ENCODE measurements at places on chromosomes 2 and 18.

DNA sequence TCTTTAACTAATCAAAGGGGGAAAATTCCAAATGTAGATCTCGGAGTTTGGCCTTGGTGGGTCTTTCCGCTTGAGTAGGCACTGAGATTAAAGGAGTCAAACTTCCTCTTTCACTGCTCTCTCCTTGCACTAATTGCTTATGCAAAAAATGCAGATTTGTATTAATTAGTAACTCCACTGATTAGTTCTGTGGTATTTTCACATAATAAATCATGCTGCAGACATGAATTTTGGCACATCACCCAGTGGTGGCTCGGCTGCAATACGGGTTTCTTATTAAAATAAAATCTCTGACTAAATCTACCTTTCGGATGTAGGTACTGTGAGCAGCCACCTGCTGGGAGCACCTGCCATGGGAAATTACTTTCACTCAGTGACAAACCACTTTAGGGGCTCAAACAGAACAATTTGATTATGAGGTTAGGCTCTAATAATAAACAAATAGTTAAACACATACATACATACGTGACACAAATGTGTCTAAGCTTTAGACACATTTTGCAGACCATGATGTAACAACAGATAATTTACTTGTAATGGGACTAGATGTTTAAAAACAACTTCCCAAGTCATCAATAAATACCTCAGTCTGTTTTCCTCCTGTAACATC lies 6.4 kb upstream of the NEUROD1 start:
- no peak for DNase-seq

- DNase-seq, result no peak
Measured at GRCh38 chr18:77765468-77765867, 515.8 kb downstream of the GALR1 start.

- DNase-seq, result no peak
Measured at GRCh38 chr2:235263205-235264120, 230.4 kb upstream of the AGAP1 start.

- DNase-seq, result no peak
Measured at GRCh38 chr2:200181755-200182154, 124.7 kb upstream of the SPATS2L start.

GRCh38 chr2:11983401-11983800 lies 237.0 kb downstream of the LPIN1 start:
- no peak for DNase-seq

- no peak for DNase-seq
Measured at GRCh38 chr18:29154758-29155725, 978.1 kb upstream of the CDH2 start.

DNA sequence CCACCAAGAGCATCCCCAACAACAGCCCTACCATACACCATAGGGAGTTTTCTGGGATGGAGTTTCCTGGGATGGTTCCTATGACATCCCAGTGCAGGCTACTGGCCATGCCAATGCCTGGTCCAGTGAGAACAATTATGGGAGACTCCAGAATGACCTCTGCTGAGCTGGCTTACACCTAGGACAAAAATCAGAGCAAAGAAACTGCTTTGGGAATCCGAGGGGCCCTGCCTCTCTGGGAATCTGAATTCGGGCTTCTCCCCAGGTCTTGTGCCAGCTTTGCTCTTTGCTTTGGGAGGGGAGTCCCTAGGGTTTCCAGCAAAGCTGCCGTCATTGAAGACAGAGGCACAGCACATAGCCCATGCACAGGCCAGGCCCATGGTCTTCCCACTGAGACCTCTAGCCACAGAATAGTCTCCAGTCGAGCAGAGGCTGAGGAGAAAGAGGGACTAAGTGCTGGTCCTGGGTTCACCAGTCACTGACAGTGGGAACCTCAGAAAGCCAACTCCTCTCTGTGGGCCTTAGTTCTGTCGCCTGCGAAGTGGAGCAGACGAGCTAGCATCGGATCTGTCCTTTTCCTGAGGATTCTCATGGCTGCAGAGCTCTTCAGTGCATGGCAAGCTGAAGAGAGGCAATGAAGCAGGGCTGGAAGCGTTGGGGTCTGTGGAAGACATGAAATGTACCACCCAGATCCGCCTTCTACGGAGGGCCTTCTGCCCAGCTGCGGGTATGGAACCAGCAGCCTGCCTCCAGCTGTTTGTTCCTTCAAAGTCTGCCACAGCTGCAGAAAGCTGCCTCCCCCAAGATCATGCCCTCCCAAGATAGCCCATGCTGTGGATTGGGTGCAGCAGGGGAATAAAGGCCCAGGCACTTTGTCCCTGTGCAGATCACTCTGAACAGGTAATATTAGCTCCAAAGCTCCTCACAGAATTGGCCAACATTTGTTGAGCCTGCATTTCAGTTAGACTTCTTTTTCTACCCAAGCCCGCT lies 11.2 kb upstream of the LBH start:
- DNase-seq, result no peak

DNA sequence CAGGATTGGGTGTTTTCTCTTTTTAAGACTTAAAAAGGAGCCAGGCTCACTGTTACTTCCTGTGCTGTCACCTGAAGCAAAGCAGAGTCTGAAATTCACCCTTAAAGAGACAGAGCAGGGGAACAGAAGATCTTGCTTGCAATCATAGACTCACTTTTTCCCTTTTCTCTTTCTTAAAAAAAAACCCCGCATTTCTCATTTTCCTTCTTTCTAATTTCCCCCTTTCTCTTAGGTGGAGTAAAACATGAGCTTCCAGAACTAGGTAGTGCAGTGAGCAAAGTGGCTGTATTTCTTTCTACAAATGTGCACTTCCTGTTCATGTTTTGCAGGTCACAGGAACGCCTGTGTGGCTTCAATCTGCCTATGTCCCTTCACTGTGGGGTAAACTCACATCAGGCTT lies 381.2 kb downstream of the LPIN1 start:
- no peak for DNase-seq

- no peak for DNase-seq
Measured at GRCh38 chr2:232228971-232229894, 149.3 kb upstream of the ALPP start.

- no peak for DNase-seq
Measured at GRCh38 chr2:35580956-35581355, 774.6 kb upstream of the CRIM1 start.

- no peak for DNase-seq
Measured at GRCh38 chr2:69914950-69915945, at the start of gene MXD1. MXD1 (plus strand) TSS chr2:69915109; CDS start chr2:69915331, 222 bp downstream.

DNA sequence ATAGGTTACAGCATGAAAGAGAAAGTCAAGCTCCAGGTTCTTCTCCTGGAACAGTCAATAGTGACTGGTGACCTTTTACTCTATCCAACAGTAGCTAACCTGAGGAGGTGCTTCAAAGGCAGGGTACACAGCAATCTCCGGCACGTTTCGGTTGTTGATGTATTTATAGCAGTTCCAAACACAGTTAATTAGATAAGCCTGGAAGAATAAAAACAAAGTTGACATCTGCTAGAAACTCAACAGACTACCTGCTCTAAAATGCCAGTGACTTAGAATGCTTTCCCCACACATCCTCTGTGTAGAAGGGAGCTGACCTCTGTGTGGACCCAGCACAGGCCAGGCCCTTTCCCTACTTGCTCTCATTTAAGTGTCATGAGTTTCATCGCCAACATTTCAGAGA lies 17.2 kb downstream of the LAPTM4A start:
- no peak for DNase-seq

- no peak for DNase-seq
Measured at GRCh38 chr2:238852206-238852869, 4.5 kb downstream of the TWIST2 start.

DNA sequence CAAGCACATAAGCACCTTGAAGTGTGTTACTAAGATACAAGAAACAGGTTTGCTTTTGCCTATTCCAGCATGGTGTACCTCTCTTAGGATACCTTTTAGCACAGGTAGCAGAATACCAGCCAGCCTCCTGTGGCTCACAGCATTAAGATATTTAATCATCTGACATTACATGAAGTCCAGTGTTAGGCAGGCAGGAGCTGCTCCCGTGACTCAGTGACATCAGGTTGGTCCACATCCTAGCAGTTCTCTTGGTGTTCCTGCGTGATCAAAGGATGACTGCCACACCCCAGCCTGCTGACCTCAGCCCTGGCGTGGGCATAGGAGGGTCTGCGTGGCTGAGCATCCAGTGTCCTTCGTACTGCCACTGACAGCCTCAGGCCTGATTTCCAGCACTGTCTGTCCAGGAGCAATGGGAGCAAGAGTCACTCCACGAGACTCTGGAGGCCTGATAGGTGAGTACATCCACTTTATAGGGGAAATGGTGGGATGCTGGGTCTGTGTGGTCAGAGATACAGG lies 3.6 kb upstream of the DTYMK start:
- no peak for DNase-seq

DNA sequence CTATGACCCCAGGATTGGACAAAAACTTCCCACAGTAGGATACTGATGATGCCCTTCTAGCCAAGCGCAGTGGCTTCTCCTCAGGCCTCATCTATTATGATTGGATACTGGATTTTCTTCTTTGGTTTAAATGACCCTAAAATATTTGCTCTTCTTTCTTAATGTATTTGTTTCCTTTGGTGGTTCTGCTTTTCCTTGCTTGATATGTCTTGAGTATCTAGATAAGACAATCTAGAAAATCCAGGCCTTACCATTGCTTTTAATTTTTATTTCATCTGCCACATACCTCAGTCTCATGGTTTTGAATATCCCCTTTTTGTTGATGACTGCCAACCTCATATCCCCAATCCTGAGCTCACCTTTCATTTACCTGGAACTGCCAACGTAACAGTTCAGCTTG lies 35.6 kb downstream of the OTOF start:
- no peak for DNase-seq

Data from stimulated activated CD4-positive, alpha-beta T cell treated with anti-CD3 and anti-CD28 coated beads, Interleukin-4, amount 100 ng/mL, for 24 hours (primary cell).